Dermis blood vessel endothelial cell (primary cell): ENCODE measurements at places on chromosomes 5 and 9. TPM values are rescaled to one million over a fixed set of nuclear protein-coding genes. Genes with fewer than 3 reads are reported as not detected.

DNA sequence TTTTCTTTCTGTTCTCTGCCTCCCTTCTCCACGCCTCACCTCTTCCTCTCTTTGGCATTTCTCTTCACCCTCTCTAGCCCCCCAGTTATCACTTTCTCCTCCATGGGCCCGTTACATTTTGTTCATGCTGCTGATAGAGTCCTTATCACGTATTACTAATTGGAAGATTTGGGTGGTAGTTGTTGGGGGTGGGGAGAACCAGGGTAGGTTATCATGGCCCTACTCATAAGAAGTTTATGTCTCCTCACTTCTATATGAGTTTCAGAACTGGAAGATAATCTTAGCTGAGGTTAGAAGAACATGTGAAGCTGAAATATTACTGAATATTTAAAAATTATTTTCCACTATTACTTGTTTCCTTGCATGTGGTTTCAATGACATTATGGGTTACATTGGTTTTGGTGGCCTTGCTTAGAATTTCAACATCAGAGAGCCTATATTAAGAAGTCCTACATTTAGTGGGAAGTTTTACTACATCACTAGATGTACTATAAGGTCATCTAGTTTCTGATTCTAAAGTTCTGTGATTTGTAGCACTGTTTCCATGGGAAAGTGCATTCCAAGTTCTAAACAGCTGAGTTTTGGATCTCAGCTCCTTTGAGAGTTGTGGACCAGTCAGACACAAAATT, 36.8 kb downstream of the PIP5K1B start:
- no peak for DNase-seq

GRCh38 chr5:144368556-144368955, 197.9 kb downstream of the KCTD16 start:
- peak; percentile 59 for DNase-seq

GRCh38 chr5:10975945-10976344, 214.9 kb upstream of the DAP start:
- no peak for DNase-seq

GRCh38 chr5:32302835-32303754, 9.6 kb downstream of the MTMR12 start:
- no peak for DNase-seq

DNA sequence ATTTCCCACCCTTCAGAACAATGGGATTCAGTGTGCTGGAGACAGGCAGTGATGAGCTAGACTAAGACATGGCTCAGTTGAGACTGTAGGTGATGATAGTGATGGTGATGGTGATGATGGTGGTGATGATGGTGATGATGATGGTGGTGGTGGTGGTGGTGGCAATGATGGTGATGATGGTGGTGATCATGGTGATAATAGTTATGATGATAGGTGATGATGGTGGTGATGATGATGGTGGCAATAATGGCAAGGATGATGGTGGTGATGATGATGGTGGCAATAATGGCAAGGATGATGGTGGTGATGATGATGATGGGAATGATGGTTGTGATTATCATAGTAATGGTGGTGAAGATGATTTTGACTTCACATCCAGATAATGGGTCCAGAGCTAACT, 176.7 kb downstream of the NXNL2 start:
- DNase-seq = no peak

Gene SLC45A2
- 0.09 TPM in 1 of 2 replicates, not detected in the other for total RNA-seq

Gene YTHDC2
- total RNA-seq = 49.2 and 53.6 TPM in 2 replicates

Gene ADCY2
- total RNA-seq = not detected in 2 replicates

Gene TMEM250
- 59.7 and 73.7 TPM in 2 replicates for total RNA-seq

Gene TEX48
- not detected in 2 replicates for total RNA-seq

Gene CCDC180
- 0.37 and 1.4 TPM in 2 replicates for total RNA-seq

Gene PCDHA13
- under 0.01 TPM in 1 of 2 replicates, not detected in the other for total RNA-seq
